ENCODE measurements at places on chromosomes 1 and 21. TPM values are rescaled to one million over a fixed set of nuclear protein-coding genes. Genes with fewer than 3 reads are reported as not detected.

The SIM2 gene
- under 0.01 TPM for total RNA-seq

The CFAP107 gene
- total RNA-seq, result not detected

The CNIH3 gene
- total RNA-seq, result 3.6 TPM

The TMPRSS3 gene
- total RNA-seq, result not detected

The SAMSN1 gene
- total RNA-seq, result not detected

The LCE1A gene
- not detected for total RNA-seq

The ZNF697 gene
- 10.2 TPM for total RNA-seq

The CEP85 gene
- 3.3 TPM for total RNA-seq

Measured in smooth muscle cell of bladder (primary cell).